ENCODE measurements at places on chromosomes 2 and 18.

DNA sequence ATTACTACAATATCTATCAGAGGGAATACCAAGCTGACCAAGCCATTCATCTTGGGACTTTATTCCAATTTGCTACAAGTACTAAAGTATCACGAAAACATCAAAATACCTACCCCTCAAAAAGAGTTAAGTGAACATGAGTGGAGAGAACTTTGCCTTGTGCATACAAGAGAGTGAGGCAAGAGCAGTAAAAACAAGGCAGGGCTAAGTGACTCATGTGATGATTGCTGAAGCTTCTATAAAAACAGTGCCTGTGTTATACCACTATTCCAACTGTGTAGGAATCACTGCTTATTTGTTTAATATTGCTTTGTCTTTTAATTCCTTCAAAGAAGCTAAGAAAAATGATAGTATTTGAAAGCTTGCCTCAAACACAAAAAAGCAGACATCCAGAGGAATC, 61.2 kb downstream of the FARSB start:
- DNase-seq, result no peak

- no peak for DNase-seq
These were observed 123.5 kb downstream of the INHBB start for GRCh38 chr2:120469426-120469825.

DNA sequence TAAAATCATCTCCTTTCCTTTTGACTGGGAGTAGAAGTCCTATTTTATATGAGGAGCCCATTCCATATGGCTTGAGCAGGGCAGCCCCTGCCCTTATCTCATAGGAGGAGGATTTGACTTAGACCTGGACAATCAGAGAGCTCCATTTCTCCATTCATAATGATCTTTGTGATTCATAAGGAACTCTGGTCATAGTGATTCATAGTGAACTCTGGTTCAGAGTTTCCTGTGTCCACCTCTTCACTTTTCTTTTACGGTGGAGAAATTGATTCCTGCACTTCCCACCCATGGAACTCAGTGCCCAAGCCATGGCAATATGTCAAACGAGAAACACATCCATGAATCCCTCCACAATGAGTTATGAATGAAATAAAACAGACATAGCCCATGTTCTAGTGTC, 12.8 kb upstream of the MYO3B start:
- DNase-seq, result no peak

DNA sequence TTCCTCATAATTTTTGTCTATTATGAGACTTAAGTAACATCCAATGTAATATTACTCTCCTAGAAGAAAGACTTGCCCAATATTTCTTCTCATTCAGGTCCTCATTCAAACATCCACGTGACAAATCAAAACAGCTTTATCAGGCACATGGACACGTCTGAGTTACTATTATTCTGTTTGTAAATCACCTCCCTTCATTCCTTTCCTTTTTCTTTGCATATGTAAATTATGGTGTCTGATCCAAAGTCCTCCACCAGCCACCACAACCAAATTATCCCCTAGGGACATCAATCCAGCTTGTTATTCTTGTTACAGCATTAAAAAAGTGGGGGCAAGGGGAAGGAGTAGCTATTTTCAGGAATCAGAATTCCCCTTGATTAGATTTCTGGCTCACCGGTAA, 7.1 kb downstream of the TMEM163 start:
- no peak for DNase-seq

- DNase-seq, result no peak
These were observed 193.2 kb upstream of the DDX18 start for GRCh38 chr2:117621326-117621725.

DNA sequence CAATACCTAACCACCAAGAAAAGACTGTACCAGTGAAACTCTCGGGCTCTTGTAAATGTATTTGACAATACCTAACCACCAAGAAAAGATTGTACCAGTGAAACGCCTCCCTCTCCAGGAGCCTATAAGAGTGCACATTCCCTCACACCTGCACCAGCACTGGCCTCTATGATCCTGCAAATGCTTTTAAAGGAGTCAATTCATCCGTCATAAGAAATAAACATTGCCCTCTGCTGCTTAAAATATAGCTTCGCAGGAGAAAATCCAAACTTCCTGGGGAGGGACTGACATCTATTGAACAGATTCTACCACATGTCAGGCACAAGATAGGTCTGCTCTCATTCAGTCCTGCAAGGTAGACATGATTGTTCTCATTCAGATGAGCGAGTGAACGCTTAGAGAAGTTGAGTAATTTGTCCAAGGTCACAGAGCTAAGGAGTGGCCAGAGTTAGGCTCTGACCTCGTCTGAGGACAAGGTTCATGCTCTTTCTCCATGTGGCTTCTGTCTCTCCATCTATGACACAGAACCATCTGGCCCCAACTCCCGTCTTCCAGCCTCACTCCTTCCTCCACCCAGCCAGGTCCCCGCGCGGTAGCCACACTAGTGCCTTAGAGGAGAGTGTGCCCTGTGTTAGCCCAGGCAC, 38.7 kb downstream of the MCFD2 start:
- no peak for DNase-seq

DNA sequence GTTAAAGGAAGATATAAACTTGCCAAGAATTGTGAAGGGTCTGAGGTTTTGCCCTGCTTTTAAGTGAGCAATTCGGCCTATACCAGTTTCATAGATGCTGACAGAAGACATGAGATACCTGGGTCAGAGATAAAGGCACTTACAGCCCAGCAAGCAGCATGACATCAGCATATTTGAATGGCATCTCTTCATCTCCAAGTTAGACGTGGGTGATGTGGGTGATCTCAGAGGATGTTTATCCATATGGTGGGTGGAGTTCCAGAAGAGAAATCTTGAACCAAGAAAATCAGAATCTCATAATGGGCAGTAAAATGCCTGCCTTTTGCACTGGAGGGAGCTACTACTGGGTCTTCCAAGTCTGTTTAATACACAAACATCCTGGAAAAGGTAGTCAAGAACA, 44.7 kb downstream of the GYPC start:
- DNase-seq, result no peak

- no peak for DNase-seq
These were observed 72.6 kb downstream of the NRP2 start for GRCh38 chr2:205754924-205755321.
